ENCODE measurements at places on chromosomes 3 and 15. TPM values are rescaled to one million over a fixed set of nuclear protein-coding genes. Genes with fewer than 3 reads are reported as not detected.

The HHATL gene
- total RNA-seq: not detected

The TMEM108 gene
- not detected for total RNA-seq

The MUSTN1 gene
- 0.40 TPM for total RNA-seq

The ERICH6 gene
- not detected for total RNA-seq

The WNT5A gene
- 0.16 TPM for total RNA-seq

The CLDN11 gene
- total RNA-seq: 0.16 TPM

The CELSR3 gene
- 24.0 TPM for total RNA-seq

GRCh38 chr15:91976966-91977365 is 123.5 kb downstream of the SLCO3A1 start:
- H3K36me3 ChIP-seq: no peaks in the 10 kb centered on the region
- no peaks in the 10 kb centered on the region for H3K27me3 ChIP-seq
- no peaks in the 10 kb centered on the region for H3K4me1 ChIP-seq
- DNase-seq: no peak
- H3K4me3 ChIP-seq: no peak overlapping the region

- H3K4me1 ChIP-seq: peaks cover 11% of the 10 kb centered on the region
- H3K27me3 ChIP-seq: peaks cover 8% of the 10 kb centered on the region
- DNase-seq: no peak
- no peak overlapping the region for H3K4me3 ChIP-seq
- H3K27ac ChIP-seq: no peak overlapping the region
- H3K36me3 ChIP-seq: no peaks in the 10 kb centered on the region
These were observed 82.6 kb upstream of the ATP11B start for GRCh38 chr3:182710557-182711157.

GRCh38 chr15:99187936-99188335 is 61.4 kb downstream of the TTC23 start:
- no peak for DNase-seq
- H3K27me3 ChIP-seq: peaks cover 10% of the 10 kb centered on the region
- no peaks in the 10 kb centered on the region for H3K4me1 ChIP-seq
- no peaks in the 10 kb centered on the region for H3K36me3 ChIP-seq
- H3K27ac ChIP-seq: no peak overlapping the region

GRCh38 chr3:58090351-58090750 is 82.1 kb downstream of the FLNB start:
- DNase-seq: no peak
- no peaks in the 10 kb centered on the region for H3K36me3 ChIP-seq
- H3K27me3 ChIP-seq: no peaks in the 10 kb centered on the region
- no peak overlapping the region for H3K27ac ChIP-seq

- no peak overlapping the region for H3K27ac ChIP-seq
- H3K4me3 ChIP-seq: no peak overlapping the region
- DNase-seq: no peak
- no peaks in the 10 kb centered on the region for H3K36me3 ChIP-seq
- H3K4me1 ChIP-seq: no peaks in the 10 kb centered on the region
These were observed 15.6 kb downstream of the NDN start for GRCh38 chr15:23671481-23671880.

DNA sequence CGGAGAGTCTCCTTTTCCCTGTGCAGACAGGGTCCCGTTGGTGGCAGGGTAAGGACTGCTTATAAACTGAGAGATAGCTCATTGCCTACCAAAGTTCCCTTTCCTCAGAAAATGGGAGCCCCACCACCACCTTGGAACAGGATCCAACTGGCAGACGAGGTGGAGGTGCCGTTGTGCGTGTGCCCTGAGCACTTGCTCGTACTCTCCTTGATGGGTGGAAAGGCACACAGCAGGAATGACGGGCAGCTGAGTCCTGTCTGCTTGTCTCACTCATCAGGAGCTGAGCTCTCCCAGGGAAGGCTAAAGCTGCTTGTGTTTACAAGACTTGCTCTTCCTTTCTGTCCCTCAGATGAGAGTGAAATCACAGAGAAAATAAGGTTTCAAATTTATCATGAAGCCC is 60.7 kb downstream of the B3GNT5 start:
- H3K36me3 ChIP-seq: peaks cover 13% of the 10 kb centered on the region
- no peak overlapping the region for H3K4me3 ChIP-seq
- no peak for DNase-seq
- H3K27ac ChIP-seq: no peak overlapping the region
- H3K4me1 ChIP-seq: no peaks in the 10 kb centered on the region

DNA sequence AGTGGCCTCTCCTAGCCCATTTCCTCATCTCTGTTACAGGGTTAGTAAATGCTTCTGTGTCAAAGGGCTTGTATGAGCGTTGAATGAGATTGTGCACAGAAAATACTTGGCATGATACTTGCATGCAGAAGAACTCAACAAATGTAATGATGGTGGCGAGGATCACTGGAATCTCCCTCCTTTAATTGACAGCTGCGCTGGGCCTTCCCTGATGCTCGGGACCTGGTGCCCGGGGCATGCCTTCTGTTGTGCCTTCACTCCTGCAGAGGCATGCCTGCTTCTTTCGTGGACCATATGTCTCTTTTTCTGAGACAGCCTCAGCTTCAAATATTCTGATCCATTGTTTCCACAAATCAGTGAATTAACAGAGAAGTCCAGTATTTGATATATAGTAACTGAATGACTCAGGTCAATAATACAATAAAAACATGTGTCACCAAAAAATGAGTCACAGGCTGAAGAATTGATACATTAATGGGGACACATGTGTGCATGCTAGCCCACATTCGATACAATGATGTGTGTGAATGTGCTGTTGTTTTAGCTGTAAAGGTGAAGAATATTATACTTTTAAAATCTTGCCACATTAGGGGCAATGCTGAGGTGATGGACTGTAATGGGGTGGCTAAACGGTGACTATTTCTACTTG is 243.3 kb upstream of the TBL1XR1 start:
- H3K27me3 ChIP-seq: no peaks in the 10 kb centered on the region
- H3K36me3 ChIP-seq: no peaks in the 10 kb centered on the region

DNA sequence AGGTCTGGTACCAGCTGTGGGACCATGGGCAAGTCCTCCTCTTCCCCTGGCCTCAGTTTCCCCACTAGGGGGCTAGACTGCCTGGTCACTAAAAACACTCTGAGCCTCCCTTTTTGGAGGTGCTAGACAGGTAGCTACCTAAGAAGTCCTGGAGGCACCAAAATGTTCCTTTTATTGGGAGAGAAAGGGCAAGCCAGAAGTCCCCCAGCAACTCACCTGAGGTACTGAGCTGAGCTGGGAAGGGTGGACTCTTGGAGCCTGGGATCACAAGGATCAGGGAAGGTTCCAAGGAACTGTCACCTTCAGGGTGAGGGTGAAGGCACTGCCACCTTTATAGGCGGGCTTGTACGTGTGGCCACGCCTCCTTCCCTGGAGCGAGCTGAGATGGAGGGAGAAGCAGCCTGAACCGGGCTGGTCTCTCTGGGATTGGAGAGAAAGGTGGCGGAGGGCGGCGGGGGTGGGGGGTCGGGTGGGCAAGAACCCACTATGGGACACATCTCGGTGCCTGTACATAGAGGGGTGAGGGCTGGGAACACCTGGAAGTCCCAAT is at the start of gene CYP1A1:
Gene CYP1A1, minus strand, starts transcription at position 304 of the 550 bp plus-strand sequence. CDS start 2,431 bp downstream, outside the sequence.
- no peak within 1 kb of the TSS for H3K27ac ChIP-seq
- DNase-seq: peak; percentile 51
- H3K4me1 ChIP-seq: peaks cover 13% of the 10 kb centered on the region
- peaks cover 29% of the 10 kb centered on the region for H3K27me3 ChIP-seq

- no peaks in the 10 kb centered on the region for H3K4me1 ChIP-seq
- H3K27me3 ChIP-seq: no peaks in the 10 kb centered on the region
These were observed 40.7 kb upstream of the CCDC39 start for GRCh38 chr3:180720012-180720411.

DNA sequence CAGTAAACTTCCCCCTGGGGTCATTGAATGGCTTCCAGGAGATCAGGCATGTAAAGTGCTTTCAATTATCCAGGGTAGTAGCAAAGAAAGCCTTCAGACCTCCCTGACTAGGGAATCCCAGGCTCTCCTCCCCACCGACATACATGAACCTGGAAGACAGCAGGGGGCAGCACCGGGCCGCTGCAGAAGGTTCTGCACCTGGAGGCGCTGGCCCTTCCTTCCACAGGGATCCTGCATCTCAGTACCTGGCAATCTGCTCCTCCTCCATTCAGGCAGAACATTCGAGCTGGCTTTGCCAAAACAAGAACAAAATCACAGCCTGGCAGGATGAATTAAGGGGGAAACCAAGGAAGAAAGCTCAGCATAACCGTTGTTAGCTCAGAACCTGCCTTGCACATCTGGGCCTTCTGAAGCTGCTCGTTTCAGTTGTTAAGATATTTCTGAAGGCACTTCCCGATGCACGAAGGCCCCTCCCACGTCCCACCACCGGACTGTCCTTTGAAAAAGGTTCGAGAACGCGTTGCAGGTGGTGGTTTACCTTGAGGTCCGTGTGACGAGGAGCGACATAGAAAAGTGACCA is 237.7 kb downstream of the SLCO3A1 start:
- no peak overlapping the region for H3K27ac ChIP-seq
- no peak overlapping the region for H3K4me3 ChIP-seq
- peaks cover 5% of the 10 kb centered on the region for H3K36me3 ChIP-seq
- H3K27me3 ChIP-seq: no peaks in the 10 kb centered on the region
- DNase-seq: no peak

DNA sequence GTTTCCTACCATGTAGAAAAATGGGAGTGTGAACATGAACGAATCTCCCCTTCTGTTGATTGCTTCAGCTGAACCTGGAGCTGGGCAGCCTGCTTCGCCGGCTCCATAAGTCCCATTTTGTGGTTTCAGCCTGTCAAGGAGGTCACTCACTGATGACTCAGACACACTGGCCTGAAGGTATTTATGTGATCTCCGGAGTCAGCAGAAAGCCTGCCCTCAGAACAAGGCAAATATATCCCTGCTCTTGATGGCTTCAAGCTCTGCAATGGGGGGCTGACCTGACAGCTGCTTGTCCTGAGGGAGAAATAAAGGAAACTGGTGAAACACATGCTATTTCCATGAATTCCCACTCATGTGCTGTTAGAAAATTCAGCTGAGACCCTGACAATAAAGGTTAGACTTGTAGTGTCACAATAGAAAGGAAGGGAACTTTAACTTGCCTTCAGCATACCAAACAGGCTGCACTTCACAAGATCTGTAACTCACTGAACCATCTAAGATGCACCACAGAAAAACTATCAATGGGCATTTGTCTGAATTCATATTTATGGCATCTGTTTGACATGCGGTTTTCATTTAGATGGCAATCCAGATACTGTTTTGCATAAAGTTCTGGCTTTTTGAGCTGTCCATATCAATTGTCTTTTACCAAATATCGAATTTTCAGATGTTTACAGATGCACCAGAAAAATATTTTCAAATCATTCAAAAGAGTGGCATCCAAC is 282.0 kb upstream of the VEPH1 start:
- no peak overlapping the region for H3K4me3 ChIP-seq
- H3K36me3 ChIP-seq: no peaks in the 10 kb centered on the region
- no peaks in the 10 kb centered on the region for H3K27me3 ChIP-seq
- no peak for DNase-seq

- H3K27me3 ChIP-seq: no peaks in the 10 kb centered on the region
- H3K4me1 ChIP-seq: no peaks in the 10 kb centered on the region
- H3K36me3 ChIP-seq: no peaks in the 10 kb centered on the region
- no peak overlapping the region for H3K4me3 ChIP-seq
- H3K27ac ChIP-seq: no peak overlapping the region
These were observed 106.9 kb upstream of the CD96 start for GRCh38 chr3:111434941-111435622.

DNA sequence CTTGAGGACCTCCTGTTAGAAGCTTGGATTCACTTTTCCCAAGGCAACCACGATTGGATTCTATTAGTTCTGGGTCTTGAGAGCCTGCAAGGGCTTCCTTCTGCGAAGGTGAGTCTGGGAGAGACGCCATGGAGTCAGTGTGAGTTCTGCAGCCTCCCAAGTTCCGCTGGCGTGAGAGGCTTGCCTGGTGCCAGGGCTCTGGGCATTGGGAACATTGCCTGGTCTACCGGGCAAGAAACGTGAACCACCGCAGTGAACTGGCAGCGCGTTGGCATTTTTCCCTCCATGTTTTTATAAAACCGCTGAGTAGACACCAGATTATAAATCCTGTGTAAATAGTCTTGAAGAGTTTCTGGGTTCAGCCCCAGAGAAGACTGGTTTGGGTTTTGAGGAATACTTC is 160.9 kb downstream of the IGF1R start:
- H3K36me3 ChIP-seq: no peaks in the 10 kb centered on the region
- H3K27ac ChIP-seq: no peak overlapping the region
- no peaks in the 10 kb centered on the region for H3K4me1 ChIP-seq
- no peak for DNase-seq

DNA sequence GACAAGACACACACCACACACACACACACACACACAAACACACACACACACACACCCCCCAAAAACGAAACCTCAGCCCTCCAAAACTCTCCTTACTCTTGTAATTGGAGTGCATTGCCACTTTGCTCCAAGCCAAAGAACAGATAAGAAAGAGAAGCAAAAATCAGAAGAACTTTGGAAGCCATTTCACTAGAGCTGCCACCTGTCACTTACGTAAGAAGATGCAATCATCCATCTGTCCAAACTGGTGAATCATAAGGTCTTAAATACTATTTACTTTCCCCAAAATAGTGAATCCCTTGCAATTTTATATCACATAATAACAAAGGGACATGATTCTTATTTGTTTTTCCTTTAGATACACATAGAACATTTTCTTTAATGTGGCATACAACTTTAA is 285.4 kb downstream of the ZBTB20 start:
- DNase-seq: no peak
- no peak overlapping the region for H3K4me3 ChIP-seq
- peaks cover 2% of the 10 kb centered on the region for H3K36me3 ChIP-seq

DNA sequence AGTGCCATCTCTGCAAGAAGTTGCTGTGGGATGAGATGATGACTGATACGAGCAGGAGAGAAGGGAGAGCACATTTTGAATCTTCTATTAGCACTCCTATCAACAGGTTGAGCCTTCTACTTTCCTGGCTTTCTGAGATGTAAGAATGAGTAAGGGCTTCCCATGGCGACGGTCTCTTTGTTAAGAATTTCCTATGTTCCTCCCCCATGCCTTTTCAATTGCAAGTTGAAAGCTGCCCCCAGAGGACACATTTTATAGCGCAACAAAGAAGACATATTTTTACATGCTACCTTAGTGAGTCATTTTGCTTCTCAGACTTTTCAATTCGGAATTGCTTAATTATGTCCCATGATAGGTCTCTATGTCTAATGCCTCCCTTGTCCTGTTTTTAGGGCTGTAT is 71.3 kb upstream of the LRTM1 start:
- H3K27ac ChIP-seq: no peak overlapping the region
- H3K27me3 ChIP-seq: no peaks in the 10 kb centered on the region
- H3K4me1 ChIP-seq: no peaks in the 10 kb centered on the region
- H3K36me3 ChIP-seq: no peaks in the 10 kb centered on the region

- no peaks in the 10 kb centered on the region for H3K27me3 ChIP-seq
- DNase-seq: no peak
- H3K27ac ChIP-seq: no peak overlapping the region
- no peaks in the 10 kb centered on the region for H3K36me3 ChIP-seq
- no peaks in the 10 kb centered on the region for H3K4me1 ChIP-seq
These were observed 506.8 kb downstream of the EDEM1 start for GRCh38 chr3:5694266-5694665.

GRCh38 chr3:126473292-126474168 is 2.2 kb downstream of the ZXDC start:
- peaks cover 29% of the 10 kb centered on the region for H3K36me3 ChIP-seq
- DNase-seq: no peak
- H3K4me3 ChIP-seq: peak overlapping the region; percentile 82
- H3K27me3 ChIP-seq: no peaks in the 10 kb centered on the region
- no peak overlapping the region for H3K27ac ChIP-seq

- no peaks in the 10 kb centered on the region for H3K27me3 ChIP-seq
- H3K4me1 ChIP-seq: peaks cover 13% of the 10 kb centered on the region
- H3K27ac ChIP-seq: no peak overlapping the region
- H3K36me3 ChIP-seq: peaks cover 4% of the 10 kb centered on the region
- DNase-seq: no peak
- H3K4me3 ChIP-seq: no peak overlapping the region
These were observed 109.6 kb upstream of the LMOD3 start for GRCh38 chr3:69231929-69232440.

All from activated CD8-positive, alpha-beta memory T cell treated with anti-CD3 and anti-CD28 coated beads, Interleukin-2, amount 10 ng/mL, durations not matched to agents 7 days and 5 days (primary cell).